ENCODE measurements at places on chromosomes 2 and 18. TPM values are rescaled to one million over a fixed set of nuclear protein-coding genes. Genes with fewer than 3 reads are reported as not detected.

The ABHD1 gene
- 0.56 TPM for total RNA-seq

The SGPP2 gene
- 10.0 TPM for total RNA-seq

The IL1A gene
- 2.0 TPM for total RNA-seq

The ALK gene
- total RNA-seq: 0.05 TPM

The PELI1 gene
- 38.7 TPM for total RNA-seq

The ST8SIA5 gene
- total RNA-seq: not detected

The LOXHD1 gene
- 0.14 TPM for total RNA-seq

The ERBB4 gene
- total RNA-seq: not detected

The ZNG1B gene
- total RNA-seq: 38.8 TPM

The MARS2 gene
- 11.6 TPM for total RNA-seq

The TUBA3E gene
- total RNA-seq: not detected

The INO80C gene
- total RNA-seq: 36.9 TPM

The CAPN14 gene
- 1.2 TPM for total RNA-seq

The SLC40A1 gene
- 4.6 TPM for total RNA-seq

The MYO5B gene
- total RNA-seq: 0.41 TPM

The SNED1 gene
- 0.34 TPM for total RNA-seq

The PROKR1 gene
- total RNA-seq: not detected
